ENCODE measurements at places on chromosomes 4 and X.

- DNase-seq, result no peak
These were observed 26.1 kb upstream of the ZCCHC13 start for GRCh38 chrX:74277846-74278245.

DNA sequence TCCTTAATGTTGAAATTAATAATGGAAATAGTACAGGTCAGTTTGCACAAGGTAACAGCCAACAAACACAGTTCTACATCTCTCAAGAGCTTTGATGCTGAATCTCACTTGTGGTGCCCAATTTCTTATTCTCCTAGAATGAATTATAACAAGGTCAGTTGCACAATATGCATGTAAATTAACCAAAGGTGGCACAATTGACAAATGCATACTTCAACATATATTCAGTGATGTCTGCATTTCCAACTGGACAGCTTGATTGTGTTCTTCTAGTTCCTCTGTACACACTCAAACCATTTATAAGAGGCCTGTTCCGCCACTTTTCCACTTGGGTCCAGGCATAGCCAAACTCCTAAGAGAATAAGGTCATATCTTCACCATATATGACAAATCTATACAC, 210.3 kb upstream of the EPHA5 start:
- no peak for DNase-seq

- DNase-seq, result no peak
These were observed 58.5 kb downstream of the PRPS1 start for GRCh38 chrX:107686792-107687191.

DNA sequence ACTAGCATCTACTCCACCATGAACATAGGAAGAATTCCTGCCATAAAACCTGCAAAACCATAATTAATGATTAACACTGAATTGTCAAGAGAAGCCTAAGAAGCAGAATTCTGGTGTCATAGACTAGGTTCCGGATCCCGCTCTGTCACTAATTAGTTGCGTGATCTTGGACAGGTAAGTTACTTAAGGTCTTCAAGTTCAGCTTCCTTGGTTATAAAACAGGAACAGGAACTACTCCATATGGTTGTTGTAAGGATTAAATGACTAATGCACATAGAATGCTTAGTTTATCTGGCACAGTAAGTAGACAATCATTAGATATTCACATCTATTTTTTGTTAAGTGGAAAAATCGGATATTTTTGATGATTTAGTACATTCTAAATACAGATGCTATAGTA, 14.3 kb downstream of the G3BP2 start:
- no peak for DNase-seq

DNA sequence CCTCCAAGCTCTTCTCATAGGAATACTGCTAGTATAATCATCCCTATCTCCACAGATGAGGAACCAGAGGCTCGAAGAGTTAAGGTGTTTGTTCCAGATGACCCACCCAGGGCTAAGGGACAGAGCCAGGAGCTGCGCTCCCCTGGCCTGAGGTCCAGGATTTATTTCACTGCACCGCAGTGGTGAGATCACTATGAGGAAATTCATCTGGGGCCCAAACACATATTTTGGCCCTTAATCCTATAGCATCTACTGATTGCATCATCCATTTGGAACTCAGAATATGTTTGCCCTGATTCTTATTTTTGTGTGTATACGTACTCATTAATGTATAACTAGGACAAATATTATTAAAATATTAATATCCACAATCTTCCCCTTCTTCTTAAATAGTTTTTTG, 100.1 kb upstream of the RBPJ start:
- no peak for DNase-seq

GRCh38 chr4:134668237-134668636, 466.6 kb upstream of the PABPC4L start:
- no peak for DNase-seq

DNA sequence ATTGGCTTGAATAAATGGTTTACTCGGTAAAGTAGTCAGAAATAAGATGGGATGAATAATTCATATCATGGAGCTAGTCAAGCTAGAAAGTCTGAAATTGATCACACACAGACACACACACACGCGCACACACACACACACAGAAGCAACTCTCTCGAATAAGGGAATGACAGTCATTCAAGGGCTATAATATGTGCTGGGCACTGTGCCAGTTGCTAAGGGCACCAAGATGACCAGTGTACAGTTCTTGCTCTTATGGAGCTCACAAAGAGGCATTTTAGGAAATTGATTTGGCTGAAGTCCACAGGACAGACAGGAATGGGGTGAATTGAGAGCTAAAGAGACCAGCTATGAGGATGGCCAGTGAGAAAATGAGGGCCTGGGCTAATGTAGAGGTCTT, 34.2 kb upstream of the SH3D19 start:
- DNase-seq, result no peak

DNA sequence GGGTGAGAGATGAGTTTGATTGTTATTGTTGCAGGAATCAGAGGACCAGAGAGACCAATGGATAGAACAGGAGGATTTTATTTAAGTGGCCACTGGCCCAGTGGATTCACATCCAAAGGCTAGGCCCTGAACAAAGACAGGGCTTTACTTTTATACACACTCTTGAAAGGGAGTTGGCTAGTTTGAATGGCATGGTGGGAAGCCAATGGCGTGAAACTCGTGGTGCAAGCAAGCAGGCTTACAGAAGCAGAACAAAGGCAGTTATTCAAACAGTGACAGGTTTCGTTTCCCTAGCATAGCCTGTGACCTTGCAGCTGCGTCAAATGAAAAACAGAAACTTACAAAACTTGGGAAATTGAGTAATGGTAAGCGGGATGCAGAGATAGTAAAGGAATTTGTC, 110.2 kb upstream of the PRDX4 start:
- no peak for DNase-seq

- no peak for DNase-seq
These were observed 15.4 kb downstream of the TSPAN5 start for GRCh38 chr4:98642991-98643426.

DNA sequence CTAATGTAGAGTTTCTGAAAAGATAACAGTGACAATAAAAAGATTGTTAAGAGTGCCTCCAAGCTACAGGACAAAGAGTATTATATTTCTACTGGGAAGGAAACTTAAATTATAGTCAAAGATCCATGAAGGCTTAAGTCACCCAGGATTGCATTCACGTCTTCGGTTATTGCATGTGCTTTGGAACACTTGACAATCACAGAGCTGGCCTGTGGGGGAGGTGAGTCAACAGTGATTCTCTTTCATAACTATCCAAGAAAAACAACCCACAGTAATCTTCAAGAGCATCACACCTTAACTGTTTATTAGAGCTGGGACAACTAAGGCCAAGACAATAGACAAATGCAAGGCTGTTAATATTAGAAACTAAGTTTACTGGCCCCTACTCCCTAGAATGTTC, 40.3 kb downstream of the PDGFC start:
- no peak for DNase-seq

DNA sequence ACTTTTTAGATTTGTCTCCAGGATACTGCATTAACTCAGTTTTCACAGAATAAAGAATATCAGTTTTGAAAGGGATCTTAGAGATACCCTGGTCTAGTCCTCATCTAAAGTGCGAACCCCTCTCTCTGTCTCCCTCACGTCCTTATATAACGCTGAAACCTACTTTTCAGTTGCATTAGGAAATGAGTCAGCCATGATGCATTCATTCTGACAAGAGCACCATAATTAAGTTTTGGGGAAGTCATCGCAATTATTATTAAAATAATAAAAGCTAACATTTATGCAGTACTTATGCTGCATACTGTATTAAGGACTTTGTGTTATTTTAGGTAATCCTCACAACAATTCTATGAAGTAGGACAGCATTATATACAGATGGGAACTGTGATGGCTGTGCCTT, 116.1 kb downstream of the REELD1 start:
- no peak for DNase-seq
